ENCODE measurements at places on chromosomes 16 and 17.

DNA sequence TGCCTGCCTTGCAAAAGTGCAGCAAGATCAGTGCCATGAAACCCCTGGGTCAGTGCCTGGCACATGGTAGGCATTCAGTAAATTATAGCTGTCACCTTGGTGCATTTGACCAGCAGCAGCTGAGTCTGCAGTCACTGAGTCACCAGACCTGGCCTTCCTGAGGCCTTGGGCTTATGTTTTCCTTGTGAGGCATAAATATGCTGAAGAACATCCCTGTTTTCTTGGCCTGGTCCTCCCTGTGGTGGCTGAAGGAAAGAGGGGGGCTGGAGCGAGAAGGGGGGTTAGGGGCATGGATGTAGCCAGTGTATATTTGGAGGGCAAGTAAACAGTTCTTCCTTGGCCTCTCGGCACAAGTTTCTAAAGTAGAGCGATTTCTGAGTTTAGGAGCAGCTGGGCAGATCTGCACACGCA, 26.5 kb downstream of the EPN2 start:
- DNase-seq = no peak

DNA sequence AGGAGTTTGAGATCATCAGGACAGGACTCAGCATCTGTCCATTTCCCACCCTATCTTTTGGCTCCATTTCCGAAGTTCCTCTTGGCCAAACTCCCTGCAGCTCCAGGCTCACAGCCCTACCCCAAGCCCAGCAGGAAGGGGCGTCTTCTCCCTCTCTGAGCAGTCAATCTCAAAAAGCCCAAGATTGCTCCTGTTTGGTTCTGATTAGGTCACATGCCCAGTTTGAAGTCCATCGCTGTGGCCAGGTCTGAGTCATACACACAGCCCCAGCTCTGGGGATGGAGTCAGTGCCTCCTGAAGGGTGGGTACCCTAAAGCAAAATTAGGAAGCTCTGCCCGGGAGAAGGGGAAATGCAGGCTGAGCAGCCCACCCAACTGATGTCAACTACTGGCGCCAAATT, 23.9 kb downstream of the SNX20 start:
- no peak for DNase-seq

DNA sequence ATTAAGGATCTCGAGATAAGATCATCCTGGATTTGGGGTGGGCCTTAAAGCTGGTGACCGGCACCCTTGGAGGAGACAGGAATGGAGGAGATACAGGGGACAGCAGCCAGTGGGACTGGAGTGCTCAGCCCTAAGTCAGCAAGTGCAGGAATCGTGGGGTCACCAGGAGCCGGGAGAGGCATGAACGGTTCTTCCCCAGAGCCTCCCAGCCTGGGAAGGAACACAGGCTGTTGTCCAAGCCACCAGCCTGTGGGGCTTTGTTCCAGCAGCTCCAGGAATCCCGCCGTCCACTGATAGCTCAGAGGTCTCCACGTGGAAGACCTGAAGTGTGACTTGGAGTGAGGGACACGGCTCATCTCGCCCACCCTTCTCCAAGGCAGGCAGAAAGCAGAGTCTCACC, 2.5 kb upstream of the WDR45B start:
- DNase-seq = no peak

DNA sequence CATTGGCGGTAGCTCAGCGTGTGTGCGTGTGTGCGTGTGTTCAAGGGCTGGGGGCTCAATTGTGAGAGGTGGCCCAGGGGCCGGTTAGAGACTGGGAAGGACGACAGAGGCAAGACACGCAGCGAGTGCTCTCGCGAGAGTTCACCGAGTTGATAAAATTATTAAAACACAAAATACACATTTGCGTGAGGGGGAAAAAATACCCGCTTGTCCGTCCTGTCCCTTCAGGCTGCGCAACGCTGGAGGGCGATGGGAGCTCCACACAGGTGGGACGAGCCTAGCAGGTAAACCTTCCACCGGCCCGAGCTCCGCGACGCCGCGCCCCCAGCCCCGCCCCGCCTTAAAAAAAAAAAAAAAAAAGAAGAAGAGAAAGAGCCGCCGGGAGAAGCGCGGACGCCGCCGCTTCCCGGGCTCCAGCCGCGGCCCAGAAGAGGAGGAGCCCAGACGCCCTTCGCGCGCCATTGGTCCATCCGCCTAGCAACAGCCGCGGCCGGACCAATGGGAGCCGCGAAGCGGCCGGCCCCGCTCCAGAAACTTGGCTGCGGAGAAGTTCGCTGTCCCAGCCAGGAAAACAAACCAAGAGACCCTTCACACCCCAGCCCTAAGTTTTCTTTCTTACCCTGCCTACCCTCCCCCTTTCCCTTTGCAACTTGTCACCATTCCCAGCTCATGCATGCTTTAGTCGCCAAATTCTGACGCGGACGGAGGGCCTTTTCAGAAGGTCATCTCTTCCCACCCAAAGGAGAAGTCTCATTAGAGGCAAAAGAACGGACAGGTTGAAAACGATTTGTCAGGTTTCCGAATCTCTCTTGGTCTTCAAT, 169.9 kb upstream of the MAF start:
- peak; percentile 93 for DNase-seq

DNA sequence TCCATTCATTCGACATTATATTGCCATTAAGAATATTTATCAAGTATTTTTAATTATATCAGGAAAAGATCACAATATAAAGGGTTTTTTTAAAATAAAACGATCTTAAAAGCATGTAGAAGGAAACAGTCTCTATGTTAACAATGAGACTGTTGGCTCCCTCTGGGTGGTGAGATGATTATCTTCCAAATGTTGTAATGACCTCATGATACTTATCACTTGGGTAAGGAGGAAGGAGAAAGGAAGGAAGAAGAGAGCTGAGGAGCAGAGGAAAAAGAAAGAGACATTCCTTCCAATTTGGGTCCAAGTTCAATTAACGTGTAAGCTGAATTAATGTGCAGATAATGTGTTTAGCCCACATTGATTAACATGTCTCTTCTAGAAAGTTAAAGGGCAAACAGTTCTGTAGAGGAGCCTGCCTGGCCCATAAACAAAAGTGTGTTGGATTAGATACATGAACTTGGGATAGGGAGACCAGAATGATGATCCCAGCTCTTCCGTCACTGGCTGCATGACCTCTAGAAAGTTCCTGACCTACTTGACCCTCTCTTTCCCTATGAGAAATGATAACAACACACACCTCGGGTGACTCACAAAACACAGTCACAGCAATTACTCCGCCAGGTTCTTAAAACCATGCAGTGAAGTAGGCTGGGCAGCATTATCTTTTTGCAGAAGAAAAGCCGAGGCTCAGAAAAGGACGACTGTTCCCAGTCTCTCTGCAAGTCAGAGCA, 32.0 kb downstream of the PIMREG start:
- no peak for DNase-seq

- no peak for DNase-seq
Measured at GRCh38 chr16:80611171-80611929, 70.6 kb downstream of the DYNLRB2 start.

DNA sequence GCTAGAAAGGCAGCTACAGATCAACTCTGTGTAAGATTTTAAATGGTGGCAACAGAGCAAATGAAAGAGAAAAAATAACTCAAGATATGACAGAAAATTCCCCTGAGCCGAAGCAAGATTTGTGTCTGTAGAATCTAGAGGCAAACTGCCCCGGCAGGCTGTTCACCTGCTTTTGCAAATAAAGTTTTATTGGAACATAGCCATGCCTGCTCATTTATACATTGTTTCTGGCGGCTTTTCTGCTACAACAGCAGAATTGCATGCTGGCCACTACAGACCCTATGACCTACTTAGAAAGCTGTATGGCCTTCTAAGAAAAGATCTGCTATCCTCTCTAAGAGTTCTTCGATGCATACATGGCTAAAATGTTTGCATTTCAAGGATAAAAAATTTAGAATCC, 119.5 kb downstream of the SALL1 start:
- no peak for DNase-seq

- DNase-seq = no peak
Measured at GRCh38 chr17:8862213-8863056, 5.0 kb downstream of the PIK3R6 start.

DNA sequence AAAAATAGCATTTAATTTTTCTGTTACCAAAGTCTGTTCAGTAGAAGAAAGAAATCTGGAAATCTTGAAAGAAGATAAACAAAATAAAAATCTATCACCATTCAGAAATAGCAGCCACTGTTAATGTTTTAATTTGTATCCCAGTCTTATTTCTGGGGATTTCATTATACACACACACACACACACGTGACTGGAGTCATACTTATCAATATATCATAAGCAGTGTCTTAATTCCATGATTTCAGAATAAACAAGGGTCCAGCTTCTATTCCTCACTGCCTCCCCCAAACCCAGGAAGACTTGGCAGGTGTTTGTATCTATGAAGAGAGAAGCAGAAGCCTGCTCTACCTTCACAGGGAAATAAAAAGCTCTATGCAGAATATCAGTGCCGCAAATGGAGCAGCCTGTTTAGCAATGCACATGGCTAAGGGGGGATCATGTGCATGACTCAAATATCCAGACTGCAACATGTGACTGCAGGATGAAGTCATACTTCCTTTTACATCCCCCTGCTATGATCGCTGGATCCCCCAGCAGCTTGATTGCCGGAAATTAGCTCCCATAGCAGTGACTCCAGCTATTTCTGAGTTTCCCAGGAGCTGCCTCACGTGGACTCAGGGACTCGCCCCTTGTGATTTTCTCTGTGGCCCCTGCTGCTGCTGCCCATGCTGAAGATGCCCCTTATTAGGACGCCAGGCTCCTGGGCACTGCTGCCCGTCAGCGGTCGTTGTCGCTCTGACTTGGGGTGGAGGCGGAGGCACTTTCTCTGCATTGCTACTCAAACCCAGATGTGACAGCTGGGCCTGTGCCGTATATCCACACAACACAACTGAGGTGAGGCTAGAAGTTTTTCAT, 341.0 kb downstream of the CPPED1 start:
- no peak for DNase-seq

DNA sequence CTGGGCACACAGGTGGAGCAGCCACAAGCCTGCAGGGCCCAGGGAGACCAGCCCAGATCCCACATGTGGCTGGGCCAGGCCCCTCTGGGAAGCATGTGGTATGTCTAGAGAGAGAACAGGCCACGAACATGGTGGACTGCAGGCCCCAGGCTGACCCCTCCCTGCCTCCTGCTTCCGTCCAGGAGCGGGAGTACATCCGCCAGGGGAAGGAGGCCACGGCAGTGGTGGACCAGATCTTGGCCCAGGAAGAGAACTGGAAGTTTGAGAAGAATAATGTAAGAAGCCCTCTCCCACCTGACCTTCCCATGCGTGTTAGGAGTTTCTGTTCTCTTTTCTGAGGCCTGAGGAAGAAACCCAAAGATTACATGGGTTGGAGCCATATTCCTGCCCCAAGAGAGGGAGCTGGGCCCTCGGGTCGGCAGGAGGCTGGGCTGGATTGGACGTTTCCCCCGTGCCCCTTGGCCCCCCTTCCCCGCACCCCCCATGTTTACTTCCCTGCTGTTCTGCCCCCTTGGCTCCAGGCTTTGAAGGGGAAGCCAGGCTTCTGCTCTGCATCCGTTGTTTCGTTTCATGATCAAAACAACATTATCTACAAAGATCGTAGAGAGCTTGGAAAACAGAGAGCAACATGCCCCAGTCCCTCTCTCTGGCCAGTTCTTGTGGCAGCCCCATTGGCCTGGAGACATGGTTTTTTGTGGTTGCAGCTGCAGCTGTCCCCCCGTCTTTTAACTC, 5.7 kb upstream of the TCAP start:
- DNase-seq = no peak

DNA sequence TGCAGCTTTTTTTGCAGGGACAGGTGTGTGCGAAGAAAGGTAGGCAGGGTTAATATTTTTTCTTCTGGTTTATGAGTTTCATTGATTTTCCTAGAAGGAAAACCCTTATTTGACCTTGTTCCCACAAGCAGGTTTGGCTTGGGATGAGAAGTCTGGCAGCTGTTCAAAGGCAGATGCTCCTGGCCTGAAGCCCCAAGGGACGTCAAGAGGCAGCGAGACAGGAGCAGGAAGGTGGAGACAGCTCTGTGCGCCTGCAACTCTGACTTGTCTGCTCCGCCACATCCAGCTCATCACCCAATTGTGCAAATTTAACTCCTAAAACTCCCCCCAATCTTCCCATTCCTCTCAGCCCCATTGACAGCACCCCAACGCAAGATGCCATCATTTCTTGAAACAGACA, 136.8 kb upstream of the XYLT1 start:
- no peak for DNase-seq

GRCh38 chr16:57358086-57358420, 530 bp upstream of the CCL22 start:
- no peak for DNase-seq

DNA sequence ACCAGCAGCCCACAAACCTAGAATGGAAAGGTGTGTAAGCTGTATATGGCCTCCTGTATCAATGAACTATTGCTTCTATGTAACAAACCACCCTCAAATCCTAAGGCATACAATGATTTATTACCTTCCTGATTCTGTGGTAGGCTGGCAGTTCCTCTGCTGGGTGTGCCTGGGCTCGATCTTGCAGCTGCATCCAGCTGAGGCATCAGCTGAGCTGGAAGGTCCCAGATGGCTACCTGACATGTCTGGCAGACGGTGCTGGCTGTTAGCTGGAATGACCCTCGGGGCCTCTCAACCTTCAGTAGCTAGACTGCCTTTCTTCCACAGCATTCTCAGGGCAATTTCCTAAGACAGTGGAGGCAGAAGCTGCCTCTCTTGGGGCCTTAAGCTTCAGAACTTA, 152.7 kb downstream of the RAB11FIP4 start:
- DNase-seq = no peak

- DNase-seq = no peak
Measured at GRCh38 chr17:74390680-74391653, 23.7 kb downstream of the GPR142 start.

GRCh38 chr17:41448506-41448905, 7.7 kb upstream of the KRT38 start:
- no peak for DNase-seq

DNA sequence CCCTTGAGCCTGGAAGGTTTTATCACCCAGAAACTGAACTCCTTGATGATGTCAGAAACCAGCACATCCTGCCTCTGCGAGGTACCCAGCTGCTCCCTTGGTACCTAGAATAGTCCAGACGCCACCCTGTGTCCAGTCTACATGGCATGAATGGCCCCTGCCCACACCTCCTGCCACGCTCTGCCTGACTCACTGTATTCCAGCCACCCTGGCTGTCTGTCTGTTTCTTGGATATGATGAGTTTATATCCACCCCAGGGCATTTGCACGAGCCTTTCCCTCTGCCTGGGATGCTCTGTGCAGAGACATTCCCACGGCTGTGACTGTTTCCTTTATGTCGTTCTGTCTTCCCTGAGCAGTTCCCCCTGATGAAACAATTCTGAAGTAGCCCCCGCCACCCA, 68.7 kb downstream of the CRISPLD2 start:
- no peak for DNase-seq

- DNase-seq = no peak
Measured at GRCh38 chr16:51831595-51832367, 680.7 kb upstream of the SALL1 start.

- no peak for DNase-seq
Measured at GRCh38 chr17:62898239-62898864, 67.7 kb upstream of the TANC2 start.
